ENCODE measurements at places on chromosomes 2 and 18. TPM values are rescaled to one million over a fixed set of nuclear protein-coding genes. Genes with fewer than 3 reads are reported as not detected.

Gene TFCP2L1
- 2.8 TPM for total RNA-seq

Gene NAT8
- total RNA-seq, result not detected

Gene IL36RN
- total RNA-seq, result not detected

Gene C2orf66
- not detected for total RNA-seq

Gene ALPG
- total RNA-seq, result not detected

DNA sequence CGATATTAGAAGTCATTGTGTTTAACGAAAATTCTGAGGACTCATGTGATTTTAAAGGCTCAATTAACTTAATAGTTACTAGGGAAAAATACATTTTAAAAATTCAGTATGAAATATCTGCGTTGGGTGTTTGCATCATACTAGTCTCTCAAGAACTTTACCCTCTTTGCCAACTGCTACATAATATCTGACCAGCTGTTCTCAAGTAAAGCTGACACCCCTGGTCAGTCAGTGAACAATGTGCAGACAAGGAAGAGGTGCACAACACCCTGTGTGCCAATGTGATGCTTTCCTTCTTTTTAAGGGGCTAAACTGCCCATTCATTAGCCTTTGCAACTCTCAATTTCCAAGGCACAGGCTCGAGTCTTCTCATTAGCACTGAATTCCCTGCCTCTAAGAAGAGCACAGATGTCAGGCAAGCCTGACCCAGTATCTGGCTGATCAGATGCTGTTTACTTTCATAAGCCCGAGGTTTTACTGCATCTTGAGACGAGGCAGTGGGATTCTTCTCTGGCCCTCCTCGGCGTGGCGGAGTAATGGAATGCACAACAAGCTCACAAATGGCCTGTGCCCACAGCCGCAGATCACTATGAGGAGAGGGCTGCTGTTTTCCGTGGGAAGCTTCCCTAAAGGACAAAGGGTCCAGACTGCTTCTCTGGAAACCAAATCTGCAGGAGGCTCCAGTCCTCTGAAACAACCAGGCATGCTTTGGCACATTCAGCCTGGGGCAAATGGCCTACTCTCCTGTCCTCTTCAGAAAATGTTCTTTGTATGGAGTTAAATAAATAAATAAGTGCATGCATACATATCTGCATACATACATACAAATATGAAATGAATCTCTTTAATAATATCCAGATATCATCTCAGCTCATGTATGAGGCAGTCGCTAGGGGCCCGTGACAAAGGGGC lies 240.3 kb downstream of the ZNF521 start:
- no peaks in the 10 kb centered on the region for H3K27me3 ChIP-seq
- H3K4me3 ChIP-seq, result no peak overlapping the region
- no peak for DNase-seq
- no peaks in the 10 kb centered on the region for H3K4me1 ChIP-seq
- no peaks in the 10 kb centered on the region for H3K36me3 ChIP-seq

DNA sequence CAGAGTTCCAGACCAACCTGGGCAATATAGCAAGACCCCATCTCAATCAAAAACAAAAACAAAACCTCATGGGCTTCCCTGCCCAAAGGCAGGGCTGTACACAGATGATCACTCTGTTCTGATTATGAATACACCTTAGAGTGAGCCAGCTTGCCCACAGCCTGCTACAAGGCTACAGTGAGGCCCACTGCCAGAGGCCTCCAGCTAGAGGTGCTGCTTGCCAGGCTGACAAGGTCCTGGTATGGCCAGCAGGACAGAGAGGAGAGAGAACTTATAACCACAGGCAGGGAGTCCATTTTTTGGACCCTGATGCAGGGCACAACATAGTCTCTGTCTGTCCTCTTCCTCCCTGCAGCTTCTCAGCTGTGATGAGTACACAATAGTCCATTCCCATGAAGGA lies 41.5 kb downstream of the KANSL3 start:
- H3K36me3 ChIP-seq, result peaks cover 100% of the 10 kb centered on the region
- DNase-seq, result no peak
- no peaks in the 10 kb centered on the region for H3K27me3 ChIP-seq
- no peaks in the 10 kb centered on the region for H3K4me1 ChIP-seq

GRCh38 chr2:135512099-135512498 lies 18.9 kb downstream of the ZRANB3 start:
- no peaks in the 10 kb centered on the region for H3K36me3 ChIP-seq
- H3K4me3 ChIP-seq, result no peak overlapping the region
- no peak overlapping the region for H3K27ac ChIP-seq
- no peaks in the 10 kb centered on the region for H3K27me3 ChIP-seq

Measured in spleen (tissue), 13 donors.